M059J (cell line): ENCODE measurements at places on chromosomes 7 and 10.

- no peak for DNase-seq
These were observed 21.8 kb downstream of the CDK1 start for GRCh38 chr10:60799971-60800650.

DNA sequence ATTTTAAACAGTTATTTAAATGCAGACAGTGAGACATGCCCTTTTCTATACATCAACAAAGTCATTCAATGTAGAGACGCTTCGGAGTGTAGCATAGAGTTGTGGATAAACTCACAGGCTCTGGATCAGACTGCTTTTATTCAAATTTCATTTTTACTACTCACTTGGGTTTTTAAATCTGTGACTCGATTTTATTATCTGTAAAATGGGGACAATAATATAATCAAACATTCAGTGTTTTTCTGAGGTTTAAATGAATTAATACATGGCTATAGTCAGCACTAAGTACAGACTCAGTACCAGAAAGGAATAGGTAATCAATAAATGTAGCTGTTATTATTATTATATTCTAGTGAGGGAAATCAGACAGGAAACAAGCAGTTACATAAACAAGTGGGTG is 43.4 kb downstream of the THSD7A start:
- DNase-seq, result no peak

DNA sequence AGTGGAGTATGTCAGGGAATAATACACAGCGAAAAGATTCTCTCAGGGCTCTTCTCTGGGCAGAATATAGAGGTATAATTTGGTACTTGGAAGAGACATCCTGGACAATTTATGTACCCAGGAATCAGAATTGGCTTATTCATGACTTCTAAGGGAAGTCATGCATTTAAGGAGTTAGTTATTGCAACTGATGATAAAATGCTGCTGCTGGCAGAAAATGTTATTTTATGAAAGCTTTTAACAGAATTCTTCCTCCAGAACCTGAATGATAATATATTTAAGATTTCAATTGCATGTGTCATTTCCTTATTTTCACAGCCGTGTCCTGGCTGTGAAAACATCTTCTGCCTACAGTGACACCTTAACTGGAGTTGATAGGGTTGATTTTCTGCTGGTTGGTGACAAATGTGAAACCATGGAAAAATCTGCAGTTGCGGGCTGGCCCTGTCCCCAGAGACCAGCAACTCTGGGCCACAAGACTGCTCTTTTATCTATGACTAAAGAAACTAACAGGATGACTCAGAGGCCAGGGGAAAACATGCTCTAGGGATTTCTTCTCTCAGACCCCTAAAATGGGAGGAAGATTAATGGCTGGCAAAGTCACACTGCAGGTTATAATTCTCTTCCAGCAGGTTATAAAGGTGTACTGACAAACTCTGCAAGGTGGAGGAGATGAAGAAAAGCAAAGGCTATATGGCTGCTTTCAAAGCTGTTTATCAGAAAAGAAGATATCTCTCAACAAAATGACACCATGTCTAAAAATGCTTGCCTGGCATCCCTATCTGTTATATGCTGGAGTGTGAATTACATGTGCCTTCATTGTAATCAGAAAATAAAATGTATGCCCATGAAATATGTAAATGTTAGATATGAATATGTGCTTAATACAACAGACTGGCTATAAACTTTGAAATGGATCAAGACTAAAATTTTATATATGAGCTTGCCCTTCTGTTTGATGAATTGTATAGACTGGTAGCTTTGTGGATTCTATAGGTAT is 12.1 kb upstream of the TRUB1 start:
- peak; percentile 91 for DNase-seq

DNA sequence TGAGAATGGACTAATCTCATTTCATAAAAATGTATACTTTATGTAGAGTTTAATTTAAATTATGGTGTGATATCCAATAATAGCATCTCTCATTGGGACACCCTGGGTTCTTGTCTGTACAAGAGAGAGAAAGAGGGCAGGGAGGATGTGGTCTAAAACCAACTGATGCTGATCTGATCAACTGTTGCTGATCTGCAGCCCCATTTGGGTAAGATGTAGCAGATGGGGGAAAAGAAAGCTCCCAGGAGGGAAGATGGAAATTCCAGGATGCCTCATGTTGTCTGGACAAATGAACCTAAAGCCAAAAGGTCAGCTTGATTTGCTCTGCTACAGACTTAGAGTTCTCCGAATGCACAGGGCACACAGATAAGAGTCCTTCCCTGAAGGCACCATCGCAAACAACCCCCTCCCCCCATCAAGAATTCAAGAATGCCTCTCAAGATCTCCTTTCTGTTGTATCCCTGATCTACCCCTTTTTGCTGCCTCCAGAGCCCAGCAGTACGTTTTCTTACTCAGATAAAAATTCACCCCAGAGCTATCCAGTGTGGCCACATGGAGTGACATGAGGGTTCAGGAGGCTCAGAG is 171.4 kb upstream of the INHBA start:
- no peak for DNase-seq

DNA sequence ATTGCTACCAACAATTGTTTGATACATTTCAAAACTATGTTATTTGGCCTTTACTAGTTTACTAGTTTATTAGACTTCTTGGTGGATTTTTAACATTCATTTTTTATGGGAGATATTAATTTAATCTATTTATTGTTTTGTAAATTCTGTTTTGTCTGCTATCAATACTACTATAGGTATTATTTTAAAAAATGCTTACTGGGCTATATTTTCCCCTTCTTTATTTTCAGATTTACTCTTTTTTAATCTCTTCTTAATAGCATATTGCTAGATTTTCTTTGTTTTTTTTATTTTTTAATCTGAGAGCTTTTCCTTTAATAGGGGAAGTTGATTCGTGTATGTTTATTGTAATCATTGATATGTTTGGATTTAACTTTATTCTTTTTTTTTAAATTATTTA is 147.5 kb downstream of the CDK14 start:
- DNase-seq, result no peak

- DNase-seq, result no peak
These were observed 190.7 kb upstream of the MKI67 start for GRCh38 chr10:128316925-128317324.

DNA sequence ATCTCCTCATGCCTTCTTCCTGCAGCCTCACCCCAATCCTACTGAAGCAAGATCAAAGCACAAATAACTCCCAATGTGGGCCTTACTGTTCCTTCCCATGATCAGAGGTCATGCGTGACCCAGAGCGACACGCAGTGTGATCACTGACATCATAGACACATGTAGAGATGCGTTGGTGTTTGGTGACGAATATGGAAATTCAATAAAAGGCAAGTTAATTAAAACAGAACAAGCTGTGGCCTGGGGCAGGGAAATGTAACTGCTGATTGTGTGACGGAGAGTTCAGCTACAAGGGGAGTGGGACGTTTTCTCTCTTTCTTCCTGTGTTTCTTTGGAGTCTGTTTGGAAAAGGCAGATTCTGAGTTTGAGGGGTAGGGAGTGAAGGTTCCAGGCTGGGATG is 34.8 kb upstream of the CARD11 start:
- DNase-seq, result no peak

DNA sequence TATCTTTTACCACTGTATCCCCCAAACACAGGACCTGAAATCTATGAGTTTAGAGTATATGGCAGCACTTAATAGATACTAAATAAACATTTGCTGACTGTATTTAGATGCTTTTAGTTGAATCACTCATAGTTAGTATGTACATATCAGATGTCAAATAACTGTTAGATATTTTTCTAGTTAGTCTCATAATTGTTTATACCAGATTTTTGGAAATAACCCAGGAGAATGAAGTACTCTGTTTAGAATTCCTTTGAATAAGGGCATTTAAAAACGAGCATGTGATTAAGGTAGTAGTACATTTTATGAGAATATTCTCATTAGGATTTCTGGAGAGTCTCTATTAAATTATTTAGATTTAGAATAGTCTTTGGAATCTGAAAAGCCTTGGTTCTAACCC is 22.3 kb upstream of the ZEB1 start:
- DNase-seq, result no peak

DNA sequence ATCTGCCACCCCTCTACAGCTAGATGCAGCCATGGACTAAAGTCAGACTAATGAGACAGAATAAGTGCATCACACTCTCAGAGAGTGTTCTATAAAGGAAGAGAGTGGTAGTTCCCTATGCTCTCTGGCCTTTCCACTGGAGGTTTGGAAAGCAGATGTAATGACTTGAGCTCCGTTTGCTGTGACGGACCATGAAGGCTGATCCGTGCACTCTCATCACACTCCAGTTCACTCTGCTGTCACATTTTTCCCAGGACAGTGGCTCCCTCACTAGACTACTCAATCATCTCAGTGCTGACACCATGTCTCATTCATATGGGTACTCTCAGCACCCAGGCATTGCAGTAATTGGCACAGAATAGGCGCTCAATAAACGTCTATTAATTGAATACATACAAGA is 20.4 kb downstream of the TRDMT1 start:
- DNase-seq, result no peak

DNA sequence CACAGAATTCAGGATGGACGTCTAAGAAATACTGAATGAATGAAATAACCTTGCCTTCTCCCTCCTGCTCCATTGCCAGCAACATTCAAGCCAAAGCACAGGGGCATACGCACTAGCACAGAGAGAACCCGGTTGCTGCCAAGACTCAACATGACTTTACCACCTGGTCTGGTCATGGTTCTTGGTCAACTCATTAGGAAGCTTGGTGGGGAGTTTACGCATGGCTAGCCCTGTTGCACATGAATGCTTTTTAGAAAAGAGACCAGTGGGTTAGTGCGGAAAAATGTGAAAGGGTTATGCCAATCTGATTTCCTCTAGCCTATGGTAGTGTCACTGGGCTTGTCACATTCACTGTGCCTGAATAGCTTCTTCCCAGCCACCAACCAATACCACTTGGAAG is 187.6 kb upstream of the NEBL start:
- no peak for DNase-seq

DNA sequence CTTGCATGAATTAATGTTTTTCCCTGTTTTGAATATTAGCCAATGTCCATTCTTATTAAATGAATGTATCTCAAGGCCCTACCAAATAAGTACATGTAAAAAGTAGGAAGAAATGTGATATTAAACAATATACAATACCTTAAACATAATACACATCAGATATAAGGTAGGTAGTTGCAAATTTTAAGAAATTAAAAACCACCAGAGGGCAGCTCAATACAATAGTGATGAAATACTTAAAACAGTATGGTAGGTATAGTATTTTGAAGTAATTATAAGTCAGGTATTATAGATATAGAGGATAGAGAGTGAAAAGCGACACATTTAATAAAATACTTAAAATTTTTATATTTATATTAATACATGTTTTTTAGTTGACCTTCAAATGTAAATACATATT is 43.6 kb upstream of the CDK14 start:
- DNase-seq, result peak; percentile 4

- no peak for DNase-seq
These were observed 42.3 kb downstream of the FEZF1 start for GRCh38 chr7:122262246-122262645.

DNA sequence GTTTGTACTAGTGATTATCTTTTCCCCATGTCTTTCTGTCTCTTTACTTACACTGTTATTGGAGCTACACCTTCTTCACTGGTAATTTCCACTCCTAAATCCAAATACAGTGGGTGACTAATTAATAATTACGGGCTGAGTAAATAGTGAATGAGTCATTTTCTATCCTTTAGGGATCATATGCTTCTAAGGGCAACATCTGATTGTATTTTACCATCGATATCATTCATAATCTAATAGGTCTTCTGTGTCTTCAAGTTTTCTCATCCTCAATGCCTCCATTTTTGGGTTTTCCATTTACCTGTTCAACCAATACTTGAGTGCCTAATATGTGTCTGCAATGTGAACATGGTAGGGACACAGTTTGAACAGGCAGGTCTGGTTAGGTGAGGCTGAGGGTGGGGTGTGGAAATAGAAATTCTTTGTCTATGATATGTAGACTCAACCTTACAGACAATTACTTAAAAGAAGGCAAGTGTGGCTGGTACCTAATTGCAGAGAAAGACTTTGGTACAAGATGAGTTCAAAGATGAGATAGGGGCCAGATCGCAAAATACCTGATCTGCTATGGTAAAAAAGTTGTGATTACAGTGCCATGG is 5.9 kb upstream of the DHX32 start:
- DNase-seq, result peak; percentile 31

GRCh38 chr10:103613616-103614015 is 120.1 kb downstream of the NEURL1 start:
- no peak for DNase-seq

DNA sequence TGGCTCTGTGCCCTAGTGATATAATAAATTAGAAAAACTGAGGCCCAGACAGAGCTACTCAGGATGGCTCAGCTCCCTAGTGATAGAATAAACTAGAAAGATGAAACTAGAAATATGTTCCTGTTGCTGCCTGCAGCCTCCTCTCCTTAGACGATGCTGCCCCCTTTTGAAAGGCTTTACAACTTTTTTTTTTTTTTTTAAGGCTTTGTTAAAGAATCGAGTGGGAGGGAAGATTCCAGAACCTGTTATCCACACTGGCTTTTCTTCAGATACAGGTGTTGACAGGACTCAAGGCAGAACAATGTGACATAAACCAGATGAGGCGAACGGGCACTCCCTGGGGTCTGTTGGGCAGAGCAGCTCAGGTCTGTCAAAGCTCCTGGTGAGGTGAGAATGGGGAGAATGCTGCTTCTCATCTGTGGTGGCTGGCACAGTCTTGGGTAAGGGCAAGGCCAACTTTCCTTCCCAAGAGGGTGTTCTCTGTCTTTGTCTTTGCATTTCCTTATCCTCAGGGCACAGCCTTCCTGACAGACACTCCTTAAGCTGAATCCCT is 175.1 kb downstream of the COBL start:
- peak; percentile 58 for DNase-seq

DNA sequence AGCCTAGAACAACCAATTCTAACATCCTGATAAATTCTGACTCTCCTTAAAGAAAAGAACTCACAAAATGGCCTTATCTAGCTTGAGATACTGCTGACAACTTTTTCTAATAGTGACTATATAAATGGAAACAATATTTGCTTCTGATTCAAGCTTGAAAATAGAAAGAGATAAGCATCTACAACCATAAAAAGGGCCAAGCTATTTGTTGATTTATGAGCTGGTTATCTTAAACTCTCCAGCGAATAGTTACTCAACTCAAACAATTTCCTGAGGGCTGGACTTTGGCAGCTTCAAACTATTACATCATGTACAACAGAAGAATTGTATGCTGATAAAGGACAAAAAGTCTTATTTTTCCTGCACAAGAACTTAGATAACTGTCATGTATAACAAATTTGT is 4.6 kb downstream of the USP54 start:
- peak; percentile 83 for DNase-seq

DNA sequence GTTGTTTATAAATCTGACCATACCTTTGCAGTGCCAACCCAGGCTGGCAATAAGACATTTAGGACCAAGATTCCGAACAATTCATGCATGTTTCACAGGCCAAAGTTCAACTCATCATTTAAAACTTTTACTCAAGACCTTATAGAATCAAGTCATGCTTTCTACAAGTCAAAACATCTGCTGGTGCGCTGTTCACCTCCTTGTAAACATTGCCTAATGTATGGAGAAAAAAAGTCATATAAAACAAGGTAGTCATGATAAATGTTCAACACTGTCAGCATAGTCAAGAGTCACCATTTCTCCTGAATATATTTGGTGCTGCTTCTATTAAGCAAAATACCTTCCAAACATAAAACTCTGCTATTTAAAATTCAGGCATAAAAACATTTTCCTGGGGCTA is 42.1 kb upstream of the AHR start:
- DNase-seq, result no peak
